A549 (cell line): ENCODE measurements at places on chromosomes 4 and X.

DNA sequence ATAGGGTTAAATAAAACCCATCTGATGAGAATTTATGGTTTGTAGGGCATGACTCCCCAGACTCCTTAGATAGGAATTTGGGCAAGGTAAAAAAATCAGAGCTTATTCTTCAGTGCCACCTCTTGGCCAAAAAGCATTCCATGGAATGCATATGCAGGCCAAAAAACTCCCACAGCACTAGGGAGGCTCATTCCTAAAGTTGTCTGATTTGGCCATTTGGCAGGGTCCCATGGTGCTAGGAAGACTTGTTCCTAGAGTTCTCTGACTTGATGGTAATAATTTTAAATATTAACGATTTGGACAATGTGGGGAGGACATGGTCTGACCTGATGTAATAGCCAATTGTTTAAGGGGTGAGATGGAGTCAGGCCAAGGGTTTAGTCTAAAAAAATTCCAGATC lies 93.0 kb downstream of the SPIN4 start:
- DNase-seq: no peak

DNA sequence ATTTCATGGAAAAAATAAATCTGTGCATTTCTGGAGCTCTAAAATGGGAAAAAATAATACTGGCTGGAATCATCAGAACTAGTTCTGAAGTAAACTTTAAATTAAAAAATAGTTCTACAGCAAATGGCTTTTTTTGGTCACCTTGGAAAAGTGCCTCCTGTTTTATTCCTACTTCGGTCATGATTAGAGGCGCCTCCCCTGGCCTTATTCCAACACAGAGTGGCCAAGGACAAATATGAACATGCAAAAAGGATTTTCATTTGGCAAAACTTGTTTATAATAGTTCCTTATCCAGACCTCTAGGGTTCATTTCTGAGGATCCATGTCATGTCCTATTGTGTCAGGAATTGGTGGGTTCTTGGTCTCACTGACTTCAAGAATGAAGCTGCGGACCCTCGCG lies 11.1 kb upstream of the KLF8 start:
- DNase-seq: no peak

GRCh38 chrX:46791927-46792809 lies 33.2 kb upstream of the SLC9A7 start:
- peak; percentile 65 for DNase-seq

DNA sequence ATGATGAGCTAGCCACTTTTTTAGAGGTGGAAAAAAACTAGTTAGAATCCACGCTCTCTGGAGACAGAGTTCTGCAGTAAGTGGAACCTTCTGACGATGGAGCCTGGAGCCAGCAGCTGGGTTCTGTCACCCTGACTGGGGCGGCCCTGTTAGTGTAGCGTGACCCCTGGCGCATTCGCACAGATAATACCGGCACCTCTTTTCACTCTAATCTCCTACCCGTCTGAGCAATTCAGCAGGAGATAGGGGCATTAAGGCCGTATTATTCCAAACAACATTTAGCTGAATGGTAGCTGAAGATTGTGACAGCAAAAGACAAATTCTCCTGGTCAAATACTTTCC lies 292.6 kb downstream of the FBXO8 start:
- no peak for DNase-seq
